ENCODE measurements at places on chromosomes 1 and 21.

GRCh38 chr1:41902159-41902577 is 16.6 kb downstream of the HIVEP3 start:
- H3K27ac ChIP-seq: peak overlapping the region; percentile 35
- no peaks in the 10 kb centered on the region for H3K36me3 ChIP-seq

- H3K36me3 ChIP-seq: no peaks in the 10 kb centered on the region
- DNase-seq: no peak
- H3K27me3 ChIP-seq: peaks cover 12% of the 10 kb centered on the region
- H3K4me3 ChIP-seq: no peak overlapping the region
These were observed 41.5 kb downstream of the LRRC3 start for GRCh38 chr21:44496564-44497550.

DNA sequence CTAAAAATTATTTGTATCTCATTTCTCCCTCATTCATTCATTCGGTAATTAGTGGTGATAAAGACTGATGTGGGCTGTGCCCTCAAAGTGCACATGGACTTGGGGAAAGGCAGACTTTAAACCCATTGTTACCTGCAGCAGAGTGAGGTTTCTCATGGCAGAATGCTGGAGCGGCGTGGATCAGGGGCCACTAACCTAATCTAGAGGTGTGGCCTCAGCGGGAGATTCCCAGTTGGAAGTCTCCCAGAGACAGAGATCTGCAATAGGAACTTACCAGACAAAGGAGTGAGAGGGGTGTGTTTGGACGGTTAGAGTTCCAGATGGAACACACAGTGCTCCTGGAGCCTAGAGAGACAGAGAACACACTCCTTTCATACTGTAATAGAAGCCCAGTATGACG is 73.5 kb downstream of the VPS26C start:
- H3K36me3 ChIP-seq: peaks cover 72% of the 10 kb centered on the region
- no peak overlapping the region for H3K27ac ChIP-seq
- no peak overlapping the region for H3K4me3 ChIP-seq
- no peaks in the 10 kb centered on the region for H3K4me1 ChIP-seq
- no peaks in the 10 kb centered on the region for H3K27me3 ChIP-seq

DNA sequence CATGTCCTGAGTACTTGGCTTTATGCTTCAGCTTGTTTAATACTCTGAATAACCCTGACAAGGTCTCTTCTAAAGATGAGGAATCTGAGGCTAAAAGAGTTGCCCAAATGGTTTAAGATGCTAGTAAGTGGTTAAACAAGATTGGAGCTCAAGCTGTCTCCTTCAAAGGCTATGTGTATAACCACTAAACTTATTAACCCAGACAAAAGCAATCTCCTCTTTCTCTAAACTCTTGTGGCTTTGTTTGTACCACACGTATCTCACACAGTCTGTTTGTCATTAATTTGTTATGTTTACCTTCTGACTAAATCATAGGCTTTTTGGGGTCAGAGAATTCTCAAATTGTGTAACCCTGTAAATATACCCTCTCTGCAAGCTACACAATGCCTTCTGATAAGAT is 89.9 kb downstream of the HMCN1 start:
- no peak overlapping the region for H3K27ac ChIP-seq
- no peaks in the 10 kb centered on the region for H3K4me1 ChIP-seq
- H3K27me3 ChIP-seq: peaks cover 4% of the 10 kb centered on the region
- no peaks in the 10 kb centered on the region for H3K36me3 ChIP-seq
